NCI-H2171 treated with DMSO at 0.1 percent for 48 hours (cell line): ENCODE measurements at places on chromosomes 6 and 20.
A peak's percentile ranks its signal among the peaks of the same experiment; 100 is the strongest.

- no peak for DNase-seq
Observed at GRCh38 chr20:54839224-54839623, 363.8 kb downstream of the DOK5 start.

GRCh38 chr6:16999491-17000436 is 102.1 kb upstream of the STMND1 start:
- no peak for DNase-seq

GRCh38 chr6:12060780-12061609 is 48.9 kb downstream of the HIVEP1 start:
- DNase-seq = no peak

DNA sequence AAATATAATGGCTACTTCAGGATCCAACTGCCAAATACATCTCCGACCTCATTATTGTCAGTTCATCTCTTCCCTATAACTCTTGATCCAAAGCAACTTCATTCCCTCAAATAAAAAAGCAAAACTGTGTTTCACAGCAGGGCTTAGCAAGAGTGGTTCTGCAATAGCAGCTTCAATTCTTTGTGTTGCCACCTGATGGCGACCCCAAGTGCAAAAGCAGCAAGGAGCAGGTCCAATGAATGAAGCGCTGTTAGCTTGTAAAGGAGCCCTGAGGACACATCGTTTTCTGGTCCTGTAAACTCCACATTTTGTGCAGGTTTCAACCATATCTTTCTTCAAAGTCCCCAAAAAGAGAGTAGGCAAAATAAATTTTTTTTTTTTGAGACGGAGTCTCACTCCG is 19.6 kb downstream of the RTN4IP1 start:
- DNase-seq = peak; percentile 5

DNA sequence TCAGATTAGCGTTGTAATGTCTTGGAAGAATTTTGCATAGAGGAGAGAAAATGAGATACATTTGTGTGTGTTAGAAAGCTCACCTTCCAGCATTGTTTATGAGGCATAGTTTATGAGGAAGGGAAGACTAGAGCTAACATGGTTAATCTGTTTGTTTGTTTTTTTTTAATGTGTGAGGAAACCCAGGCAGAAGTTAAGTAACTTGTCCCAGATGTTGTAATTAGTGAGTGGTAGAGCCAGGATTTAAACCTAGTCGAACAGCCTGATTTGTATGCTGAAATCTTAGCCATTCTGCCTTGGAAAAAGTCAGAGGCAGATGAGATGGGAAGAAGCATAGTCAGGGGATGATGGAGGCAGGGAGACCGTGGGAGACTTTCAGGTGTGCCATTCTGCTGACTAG is 29.1 kb downstream of the NDUFAF5 start:
- DNase-seq = no peak

GRCh38 chr20:2729251-2729713 is 36.7 kb downstream of the EBF4 start:
- no peak for DNase-seq

GRCh38 chr20:47456952-47457724 is 44.5 kb upstream of the NCOA3 start:
- no peak for DNase-seq

GRCh38 chr20:9609887-9610502 is 95.6 kb downstream of the LAMP5 start:
- DNase-seq = peak; percentile 75

DNA sequence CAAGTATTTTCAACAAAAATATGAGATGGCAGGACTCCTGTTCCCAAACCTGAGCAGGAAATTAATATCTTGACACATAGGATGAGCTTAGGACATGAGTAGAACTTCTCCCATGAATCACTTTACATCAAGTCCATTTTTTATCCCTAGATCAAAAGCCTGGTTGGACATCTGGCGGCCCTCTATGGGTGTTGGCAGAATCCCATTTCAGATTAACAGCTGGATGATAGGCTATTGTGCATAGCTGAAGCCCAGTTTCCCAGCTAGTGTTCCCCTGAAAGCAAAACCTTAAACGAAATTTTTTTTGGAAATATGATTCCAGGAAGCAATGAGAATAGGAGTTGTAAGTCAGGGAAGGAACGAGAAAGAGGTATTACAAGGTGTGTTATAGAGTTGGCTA is 449.4 kb upstream of the CHD6 start:
- DNase-seq = no peak

- no peak for DNase-seq
Observed at GRCh38 chr6:142458836-142459235, 157.0 kb downstream of the ADGRG6 start.

GRCh38 chr6:106360410-106360988 is at the start of gene CRYBG1:
CRYBG1 (plus strand) TSS chr6:106360717; CDS start chr6:106360909, 192 bp downstream.
- peak; percentile 82 for DNase-seq

GRCh38 chr6:71351190-71351589 is 62.6 kb downstream of the OGFRL1 start:
- no peak for DNase-seq

DNA sequence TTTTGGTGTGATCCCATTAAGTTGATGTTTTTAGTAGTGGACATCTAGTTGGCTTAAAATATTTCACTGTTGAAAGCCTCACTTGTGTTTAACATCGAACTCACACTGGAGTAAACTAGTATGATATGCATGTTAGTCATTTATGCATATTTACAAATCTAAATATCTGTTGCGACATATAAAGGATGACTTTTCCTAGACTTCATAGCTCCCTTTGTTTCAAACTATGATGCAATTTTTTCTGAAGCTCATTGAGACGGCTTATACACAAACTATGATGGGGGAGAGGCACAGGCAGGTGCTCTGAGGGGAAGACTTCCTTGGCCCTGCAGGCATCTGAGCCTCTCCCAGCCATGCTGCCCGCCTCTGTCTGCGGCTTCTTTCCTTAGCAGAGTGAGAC is 11.8 kb upstream of the FOXC1 start:
- no peak for DNase-seq

- DNase-seq = no peak
Observed at GRCh38 chr20:57031867-57032355, 234.5 kb downstream of the BMP7 start.

- peak; percentile 75 for DNase-seq
Observed at GRCh38 chr20:14497004-14497403, 159.6 kb upstream of the FLRT3 start.

GRCh38 chr6:98116455-98116854 is 717.9 kb upstream of the POU3F2 start:
- no peak for DNase-seq

DNA sequence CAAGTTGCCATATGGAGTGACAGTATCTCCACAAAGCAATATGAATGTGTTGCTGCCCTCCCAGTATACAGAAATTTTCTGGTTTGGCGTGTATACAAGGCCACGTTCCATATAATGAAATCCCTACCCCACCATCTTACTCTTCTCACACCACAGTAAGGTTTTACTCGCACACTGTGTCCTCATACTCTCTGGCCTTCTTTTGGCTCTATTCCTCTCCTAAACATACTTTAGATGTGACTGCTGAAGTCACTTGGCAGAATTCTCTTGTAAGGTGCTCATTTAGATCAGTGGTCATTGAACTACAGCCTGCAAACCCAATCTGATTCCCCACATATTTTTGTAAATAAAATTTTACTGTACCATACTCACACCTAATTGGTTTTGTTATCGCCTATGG is 123.2 kb downstream of the RFPL4B start:
- no peak for DNase-seq

GRCh38 chr20:40056171-40056570 is 632.9 kb downstream of the MAFB start:
- no peak for DNase-seq

GRCh38 chr6:31634131-31634530 is 13.6 kb downstream of the PRRC2A start:
- no peak for DNase-seq

GRCh38 chr20:51220293-51220706 is 197.4 kb upstream of the KCNG1 start:
- DNase-seq = no peak

- no peak for DNase-seq
Observed at GRCh38 chr6:69865126-69865525, 1.2 kb upstream of the COL19A1 start.

- no peak for DNase-seq
Observed at GRCh38 chr6:165573671-165574070, 89.4 kb downstream of the PDE10A start.

DNA sequence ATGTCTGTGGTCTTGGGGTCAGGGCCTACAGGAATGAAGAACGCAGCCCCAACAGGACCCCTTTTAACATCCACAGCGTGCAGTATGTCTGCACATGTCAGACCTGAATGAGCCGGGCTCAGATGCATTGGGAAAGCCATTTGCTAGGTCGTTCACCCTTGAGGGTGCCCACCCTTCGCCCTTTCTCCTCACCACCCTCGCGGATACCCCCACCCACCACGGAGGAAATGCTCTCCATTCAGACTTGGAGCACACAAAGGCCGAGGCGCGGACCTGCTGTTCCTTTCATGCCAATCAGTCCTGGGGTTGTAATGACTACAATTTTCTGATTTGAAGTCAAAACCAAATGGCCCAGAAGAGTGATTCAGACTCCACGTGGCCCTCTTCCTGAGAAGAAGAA is 62.7 kb downstream of the EDN3 start:
- DNase-seq = no peak
